ENCODE measurements at places on chromosomes 3 and 15.

DNA sequence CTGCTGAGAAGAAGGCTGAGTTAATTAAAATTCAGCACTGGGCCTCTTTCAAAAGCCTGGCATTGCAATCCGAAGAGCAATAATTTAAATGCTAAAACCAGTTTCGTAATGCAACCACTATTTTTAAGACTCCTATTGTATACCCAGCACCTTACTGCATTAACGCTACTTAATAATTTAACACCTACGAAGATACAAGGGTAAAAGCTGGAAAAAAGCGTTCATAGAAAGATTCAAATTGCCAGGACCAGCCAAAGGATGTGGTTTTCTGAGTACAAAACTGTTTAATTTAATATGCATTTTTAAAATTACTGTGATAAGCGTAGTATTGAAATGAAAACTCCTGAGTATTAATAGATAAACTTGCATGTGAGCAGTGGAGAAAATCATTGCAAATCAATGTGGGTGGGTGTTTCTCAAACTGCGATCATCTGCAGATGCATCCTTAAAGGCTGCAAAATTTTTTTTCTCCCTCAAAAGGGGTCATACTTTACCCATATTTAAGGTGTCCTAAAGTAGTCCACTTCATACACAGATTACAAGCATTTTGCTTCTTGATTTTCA lies 12.9 kb upstream of the RASGRP1 start:
- DNase-seq = no peak

GRCh38 chr15:71396536-71397125 lies 281.4 kb downstream of the THSD4 start:
- no peak for DNase-seq

GRCh38 chr3:133863911-133864310 lies 31.8 kb downstream of the RAB6B start:
- no peak for DNase-seq

DNA sequence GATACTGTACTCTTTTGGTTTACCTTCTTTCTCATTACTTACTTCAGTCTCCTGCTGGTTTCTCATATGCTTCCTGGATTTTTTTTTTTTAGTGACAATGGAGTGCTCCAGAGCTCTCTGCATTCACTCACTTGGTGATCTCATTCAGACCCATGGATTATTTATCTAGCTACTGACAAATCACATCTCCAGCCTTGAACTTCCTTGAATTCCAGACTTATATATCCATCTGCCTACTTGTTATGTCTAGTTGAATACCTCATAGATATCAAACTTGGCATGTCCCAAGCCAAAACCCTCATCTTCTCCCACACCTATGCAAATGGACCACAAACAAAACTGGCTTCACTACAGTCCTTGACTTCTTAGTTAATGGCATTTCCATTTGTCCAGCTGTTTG lies 234.7 kb upstream of the ZPLD1 start:
- no peak for DNase-seq

- no peak for DNase-seq
These were observed 96.3 kb downstream of the NUP210 start for GRCh38 chr3:13323822-13324221.

- DNase-seq = no peak
These were observed 43.6 kb downstream of the CACNA2D2 start for GRCh38 chr3:50459785-50460184.

DNA sequence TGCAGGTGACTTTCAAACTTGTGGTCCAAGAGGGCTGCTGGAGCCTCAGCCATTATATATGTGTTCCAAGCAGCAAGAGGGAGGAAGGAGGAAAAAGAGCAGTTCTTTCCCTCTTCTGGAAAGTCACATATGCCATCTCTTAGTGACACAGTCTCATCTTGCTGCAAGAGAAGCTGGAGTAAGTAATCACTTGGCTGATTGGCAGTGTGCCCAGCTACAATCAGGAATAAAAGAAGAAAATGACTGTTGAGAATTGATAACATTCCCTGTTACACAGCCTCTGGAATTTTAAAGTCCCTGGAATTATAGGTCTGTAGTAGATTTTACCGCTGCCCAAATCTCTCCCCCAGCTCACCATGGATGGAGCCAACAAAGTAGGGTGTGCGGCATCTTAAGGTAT lies 31.4 kb upstream of the LYZL4 start:
- no peak for DNase-seq

- no peak for DNase-seq
These were observed 77.0 kb upstream of the LARS2 start for GRCh38 chr3:45311327-45311726.

DNA sequence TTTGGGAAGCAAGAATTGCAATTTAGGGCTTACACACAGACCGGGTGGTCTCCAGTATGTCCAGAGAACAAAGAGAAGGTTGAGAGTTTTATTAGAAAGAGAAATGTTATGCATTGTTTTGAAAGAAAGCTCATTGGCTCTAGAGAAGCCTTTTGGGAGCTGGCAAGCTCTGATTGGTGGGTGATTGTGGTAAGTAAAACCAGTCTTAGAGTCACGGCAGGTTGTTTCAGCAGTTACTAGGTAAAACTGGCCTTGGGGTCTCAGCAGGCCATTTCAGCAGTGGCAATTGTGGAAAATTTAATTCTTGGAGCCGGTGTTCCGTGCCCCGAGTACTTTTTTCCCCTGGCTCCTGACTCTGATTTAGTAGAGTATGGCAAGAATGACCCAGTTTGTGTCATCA lies 78.1 kb downstream of the MRPL46 start:
- no peak for DNase-seq

- no peak for DNase-seq
These were observed 101.4 kb downstream of the CCNL1 start for GRCh38 chr3:157058392-157059071.

DNA sequence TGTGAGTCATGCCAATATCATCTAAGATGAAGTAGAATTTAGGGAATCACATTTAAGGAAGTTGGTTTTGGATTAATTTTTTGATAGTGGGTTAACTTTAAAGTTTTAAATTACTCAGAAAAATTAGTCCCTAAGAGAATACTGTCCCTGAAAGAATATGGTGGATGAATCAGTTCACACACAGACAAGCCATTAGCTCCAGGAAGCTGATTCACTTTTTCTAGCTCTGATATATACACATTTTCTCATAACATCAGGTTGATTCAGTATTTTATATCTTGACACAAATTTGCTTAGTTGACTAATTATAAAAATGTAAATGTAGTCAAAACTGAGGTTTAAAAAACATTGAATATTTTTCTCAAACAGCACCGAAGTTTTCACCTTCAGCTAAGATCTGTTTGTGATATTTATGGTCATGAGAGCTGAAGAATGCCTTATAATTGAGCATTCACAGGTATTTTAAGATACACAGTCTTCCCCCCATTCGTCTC lies 55.1 kb downstream of the MYH15 start:
- no peak for DNase-seq

DNA sequence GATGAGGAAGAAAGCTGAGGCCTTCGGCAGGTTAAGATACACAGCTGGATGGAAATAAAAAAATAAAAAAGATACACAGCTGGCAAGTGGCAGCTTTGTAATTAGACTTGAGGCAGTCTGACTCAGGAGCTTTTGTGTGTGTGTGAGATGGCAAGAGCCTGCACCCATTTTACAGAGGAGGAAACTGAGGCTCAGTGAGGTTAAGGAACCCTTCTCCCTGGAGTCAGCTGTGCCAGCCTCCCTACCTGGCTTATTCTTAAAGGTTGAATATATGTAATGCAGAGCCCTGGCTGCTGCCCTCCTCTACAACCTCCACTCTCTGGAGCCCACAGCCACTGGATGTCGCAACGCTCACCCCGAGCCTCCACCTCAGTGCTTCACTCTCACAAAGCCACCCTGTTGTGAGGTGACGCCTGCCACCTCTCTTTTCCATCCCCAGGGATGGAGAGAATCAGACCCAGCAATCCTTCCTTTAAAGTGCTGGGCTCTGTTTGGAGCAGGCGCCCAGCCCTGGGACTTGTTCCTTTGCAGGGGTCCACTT lies 20.6 kb upstream of the FAM107A start:
- DNase-seq = no peak

GRCh38 chr15:94924971-94925598 lies 693.7 kb downstream of the MCTP2 start:
- DNase-seq = no peak

GRCh38 chr15:45529613-45530012 lies 7.1 kb upstream of the SLC30A4 start:
- DNase-seq = no peak

GRCh38 chr3:16092923-16093322 lies 81.6 kb upstream of the GALNT15 start:
- no peak for DNase-seq

- no peak for DNase-seq
These were observed 283.1 kb upstream of the NR2F2 start for GRCh38 chr15:96047255-96047931.
